ENCODE measurements at places on chromosomes 11 and 22.

- no peak for DNase-seq
Measured at GRCh38 chr11:68682531-68682961, 1.8 kb upstream of the GAL start.

GRCh38 chr22:47394504-47395440 lies 632.3 kb downstream of the TBC1D22A start:
- no peak for DNase-seq

DNA sequence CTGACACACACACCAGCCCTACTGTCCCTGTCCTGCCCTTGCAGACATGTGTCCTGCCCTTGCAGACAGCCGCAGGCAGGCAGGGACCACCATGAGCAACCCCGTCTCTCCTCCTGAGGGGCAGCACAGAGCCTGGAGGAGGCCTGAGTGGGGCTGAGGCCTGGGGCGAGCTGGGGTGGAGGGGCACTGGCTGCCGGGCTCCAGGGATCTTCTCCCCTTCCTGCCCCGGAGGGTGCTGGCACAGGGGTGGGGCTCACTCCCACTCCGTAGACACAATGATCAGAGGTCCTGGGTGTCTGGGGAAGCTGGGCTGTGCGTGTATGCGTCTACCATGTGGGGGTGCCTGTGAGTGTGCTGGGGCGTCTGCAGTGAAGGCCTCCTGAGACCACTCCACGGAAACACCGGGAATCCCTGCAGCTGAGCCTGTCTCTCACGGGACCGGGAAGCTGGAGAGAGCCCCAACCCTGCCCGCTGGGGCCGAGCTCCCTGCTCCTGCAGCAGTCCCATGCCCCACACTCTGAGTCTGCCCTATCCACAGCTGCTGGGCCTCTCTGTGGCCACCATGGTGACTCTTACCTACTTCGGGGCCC lies 588 bp downstream of the TSPAN32 start:
- no peak for DNase-seq

GRCh38 chr22:46114518-46115387 lies 35.6 kb upstream of the PPARA start:
- DNase-seq: no peak

DNA sequence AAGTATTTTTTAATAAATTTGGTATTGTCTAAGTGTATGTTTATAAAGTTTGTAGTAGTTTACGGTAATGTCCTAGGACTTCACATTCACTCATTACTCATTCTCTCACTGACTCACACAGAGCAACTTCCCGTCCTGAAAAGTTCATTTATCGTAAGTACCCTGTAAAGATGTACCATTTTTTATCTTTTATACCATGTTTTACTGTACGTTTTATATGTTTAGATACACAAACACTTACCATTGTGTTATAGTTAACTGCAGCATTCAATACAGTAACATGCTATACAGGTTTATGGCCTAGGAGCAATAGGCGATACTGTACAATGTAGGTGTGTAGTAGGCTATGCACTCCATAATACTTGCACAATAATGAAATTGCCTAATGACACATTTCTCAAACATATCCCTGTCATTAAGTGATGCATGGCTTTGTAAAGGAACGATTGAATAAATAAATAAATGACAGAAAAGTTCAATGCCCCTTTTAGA lies 12.5 kb upstream of the CARD18 start:
- DNase-seq: no peak

DNA sequence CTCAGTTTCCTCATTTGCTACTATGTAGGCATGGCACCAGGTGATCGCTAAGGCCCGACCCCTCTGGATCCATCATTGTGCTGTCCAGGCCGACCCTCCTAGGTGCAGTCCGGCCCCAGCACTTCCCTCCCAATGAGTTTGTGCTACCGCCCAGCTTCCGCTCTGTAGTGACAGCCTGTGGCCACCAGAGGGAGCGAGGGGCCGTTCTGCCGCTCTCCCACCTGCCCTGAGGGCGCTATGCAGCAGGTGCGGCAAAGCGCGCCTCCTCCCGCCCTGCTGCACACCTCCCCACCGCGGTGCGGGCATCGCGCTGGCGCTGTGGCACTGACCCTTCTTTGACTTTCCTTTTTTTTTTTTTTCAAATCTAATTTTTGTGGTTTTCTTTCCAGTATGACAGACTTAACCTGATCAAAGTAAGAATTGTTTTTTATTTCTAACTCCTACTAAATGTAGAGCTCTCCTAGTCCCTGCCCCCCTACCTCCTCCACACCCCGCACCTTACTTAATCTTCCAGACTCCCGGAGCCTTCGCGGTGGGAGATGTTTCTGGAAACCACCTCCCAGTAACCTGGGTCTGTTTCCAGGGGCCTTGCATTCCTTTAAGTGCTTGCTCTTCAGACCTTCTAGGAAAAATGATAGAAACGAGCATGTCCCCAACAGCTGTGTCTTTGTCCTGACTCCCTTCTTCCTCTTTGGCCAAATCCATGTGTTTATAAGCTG lies 73.7 kb downstream of the SCN3B start:
- peak; percentile 56 for DNase-seq

Measured in effector CD4-positive, alpha-beta T cell (primary cell).